Upper lobe of left lung (tissue), 6 donors: ENCODE measurements at places on chromosomes 16 and 17. TPM values are rescaled to one million over a fixed set of nuclear protein-coding genes. Genes with fewer than 3 reads are reported as not detected.

GRCh38 chr17:40106760-40107521, 6.6 kb upstream of the NR1D1 start:
- H3K4me3 ChIP-seq: no peak overlapping the region
- H3K27me3 ChIP-seq: no peaks in the 10 kb centered on the region
- no peaks in the 10 kb centered on the region for H3K36me3 ChIP-seq

DNA sequence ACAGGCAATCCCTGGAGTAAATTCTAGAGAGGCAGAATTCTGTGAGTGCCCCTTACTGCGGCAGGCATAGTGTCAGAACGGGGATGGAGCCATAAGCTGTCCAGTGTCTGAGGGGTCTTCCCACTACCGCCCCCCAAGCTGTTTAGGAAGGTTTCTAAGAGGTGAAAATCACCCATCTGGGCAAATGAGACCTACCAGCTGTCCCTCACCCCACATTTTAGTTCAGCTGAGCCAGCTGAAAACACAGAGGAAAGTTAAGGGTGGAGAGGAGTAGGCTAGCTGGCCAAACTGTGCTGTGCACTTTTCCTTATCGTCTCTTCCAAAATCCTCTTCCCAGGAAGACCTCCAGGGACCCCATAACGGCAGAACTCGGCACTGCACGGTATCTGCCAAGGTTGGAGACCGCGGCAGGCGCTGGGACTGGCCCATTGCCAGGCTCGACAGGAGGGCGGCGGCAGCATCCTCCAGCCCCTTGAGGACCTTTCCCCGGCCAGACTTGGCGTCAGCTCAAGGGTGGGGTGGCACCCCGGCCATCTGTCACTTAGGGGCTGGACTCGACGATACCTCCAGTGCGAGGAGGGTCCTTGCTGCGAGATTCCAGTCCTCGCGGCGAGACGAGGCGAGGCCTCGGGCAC, 955 bp downstream of the ACLY start:
- H3K27ac ChIP-seq: peak overlapping the region; percentile 91
- no peaks in the 10 kb centered on the region for H3K27me3 ChIP-seq
- DNase-seq: peak; percentile 69
- peaks cover 18% of the 10 kb centered on the region for H3K4me1 ChIP-seq

DNA sequence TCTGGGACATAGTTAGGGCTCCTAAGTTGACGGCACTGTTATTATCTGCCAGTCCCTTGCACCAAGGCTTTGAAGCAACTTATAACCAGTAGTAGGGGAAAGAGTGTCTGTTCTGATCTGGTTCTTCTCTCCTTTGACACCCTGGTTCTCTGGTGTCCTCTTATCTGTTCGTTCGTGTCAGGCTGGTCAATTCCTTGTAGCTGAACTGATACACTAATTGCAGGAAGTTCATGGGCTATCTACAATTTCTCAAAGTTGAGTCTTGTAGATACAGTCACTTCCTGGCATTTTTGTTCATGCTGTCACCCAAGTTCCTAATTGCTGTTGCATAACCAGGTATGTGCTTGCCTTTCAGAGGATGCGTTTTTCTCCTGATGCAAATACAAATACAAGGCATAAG, 17.3 kb upstream of the MYO1D start:
- H3K4me1 ChIP-seq: no peaks in the 10 kb centered on the region
- no peaks in the 10 kb centered on the region for H3K36me3 ChIP-seq
- H3K27ac ChIP-seq: no peak overlapping the region
- no peaks in the 10 kb centered on the region for H3K27me3 ChIP-seq
- no peak for DNase-seq
- no peak overlapping the region for H3K4me3 ChIP-seq

DNA sequence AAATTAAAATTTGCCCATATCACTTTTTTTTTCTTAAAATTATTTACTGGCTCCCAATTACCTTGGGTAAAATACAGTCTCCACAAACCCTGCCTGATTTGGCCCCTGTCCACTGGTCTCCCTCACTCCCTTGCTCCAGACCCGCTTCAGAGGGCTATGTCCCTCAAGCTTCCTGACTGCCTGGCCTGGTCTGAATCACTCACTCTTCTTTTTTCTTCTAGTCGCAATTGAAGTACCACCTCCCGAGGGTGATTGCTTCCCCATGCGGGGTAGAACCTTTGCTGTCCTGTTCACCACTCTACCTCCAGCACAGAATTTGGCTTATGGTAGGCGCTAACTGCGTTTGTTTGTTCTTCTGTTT, 598 bp upstream of the PGAP3 start:
- H3K27ac ChIP-seq: peak overlapping the region; percentile 87
- DNase-seq: no peak
- H3K36me3 ChIP-seq: peaks cover 13% of the 10 kb centered on the region
- peak overlapping the region; percentile 81 for H3K4me3 ChIP-seq
- no peaks in the 10 kb centered on the region for H3K27me3 ChIP-seq

DNA sequence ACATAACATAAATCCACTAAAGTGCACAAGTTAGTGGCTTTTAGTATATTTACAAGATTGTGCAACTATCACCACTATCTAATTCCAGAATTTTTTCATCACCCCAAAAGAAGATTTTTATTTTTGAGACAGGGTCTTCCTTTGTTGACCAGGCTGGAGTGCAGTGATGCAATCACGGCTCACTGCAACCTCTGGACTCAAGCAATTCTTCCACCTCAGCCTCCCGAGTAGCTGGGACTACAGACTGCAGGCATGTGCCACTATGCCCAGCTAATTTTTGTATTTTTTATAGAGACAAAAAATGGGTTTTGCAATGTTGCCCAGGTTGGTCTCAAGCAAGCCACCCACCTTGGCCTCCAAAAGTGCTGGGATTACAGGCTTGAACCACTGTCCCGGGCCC, 15.1 kb downstream of the DRC7 start:
- H3K36me3 ChIP-seq: no peaks in the 10 kb centered on the region
- H3K27me3 ChIP-seq: no peaks in the 10 kb centered on the region
- H3K4me1 ChIP-seq: no peaks in the 10 kb centered on the region

GRCh38 chr16:12271006-12271405, 294.5 kb downstream of the SNX29 start:
- H3K4me3 ChIP-seq: no peak overlapping the region
- H3K4me1 ChIP-seq: no peaks in the 10 kb centered on the region
- no peaks in the 10 kb centered on the region for H3K27me3 ChIP-seq
- DNase-seq: no peak

DNA sequence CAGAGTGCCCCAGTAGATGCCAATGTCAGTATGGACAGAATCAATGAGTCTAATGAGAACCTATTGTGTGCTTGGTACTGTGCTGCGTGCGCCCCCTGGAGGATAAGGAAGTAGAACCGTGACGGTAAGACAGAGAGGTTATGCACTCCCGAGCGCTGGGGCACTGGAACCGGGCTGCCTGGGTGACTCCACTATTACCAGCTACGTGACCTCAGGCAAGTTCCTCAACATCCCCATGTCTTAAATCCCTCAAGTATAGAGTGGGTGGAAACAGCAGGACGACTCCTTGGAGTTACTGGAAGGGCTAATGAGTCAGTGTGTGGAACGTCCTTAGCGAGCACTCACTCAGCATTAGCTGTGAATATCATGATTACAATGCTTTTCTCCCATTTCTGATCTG, 16.2 kb downstream of the CHST4 start:
- H3K36me3 ChIP-seq: no peaks in the 10 kb centered on the region
- DNase-seq: peak; percentile 29
- no peaks in the 10 kb centered on the region for H3K4me1 ChIP-seq
- no peaks in the 10 kb centered on the region for H3K27me3 ChIP-seq

Gene EVI2A
- 18.9 TPM for total RNA-seq

Gene ELP5
- total RNA-seq: 36.3 TPM

Gene DPEP3
- 0.20 TPM for total RNA-seq

Gene MXRA7
- 75.2 TPM for total RNA-seq
